ENCODE measurements at places on chromosomes 12 and 14.

DNA sequence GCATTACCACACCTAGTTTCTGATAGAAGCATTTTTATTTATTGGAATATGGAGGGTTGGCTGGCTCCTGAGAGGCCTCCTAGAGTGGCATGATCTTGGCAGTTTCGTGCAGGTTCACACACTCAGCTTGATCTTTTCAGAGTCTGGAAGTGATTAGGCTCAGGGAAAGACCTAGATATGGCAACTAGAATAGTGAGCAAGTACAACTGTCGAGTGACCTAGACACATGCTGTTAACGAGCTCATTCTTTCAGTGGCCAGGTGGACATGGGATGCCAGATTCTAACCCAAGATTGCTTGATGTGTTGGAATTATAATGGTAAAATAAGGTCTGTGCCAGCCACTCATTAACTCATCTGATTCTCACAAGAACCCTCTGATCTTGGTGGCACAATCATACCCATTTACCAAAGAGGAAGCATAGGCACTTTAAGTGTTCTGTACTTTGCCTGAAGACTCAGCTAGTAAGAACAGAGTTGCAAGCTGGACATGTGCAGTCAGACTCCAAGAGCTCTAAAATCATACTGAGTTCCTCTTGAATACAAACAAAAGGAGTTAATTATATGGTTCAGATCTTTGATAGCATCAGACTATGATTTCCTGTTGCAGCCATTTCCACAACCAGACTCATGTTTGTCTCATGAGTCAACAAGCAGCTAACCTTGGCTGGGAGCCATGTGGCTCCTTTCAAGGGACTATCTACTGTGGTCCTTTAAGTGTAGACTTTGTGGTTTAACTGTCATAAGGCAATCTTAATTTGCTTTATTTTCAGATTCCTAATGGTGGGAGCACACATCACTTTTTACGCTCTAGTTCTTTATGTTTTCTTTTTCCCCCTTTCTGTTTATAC, 144.2 kb downstream of the PLEKHA5 start:
- peak; percentile 33 for DNase-seq

- DNase-seq, result peak; percentile 60
Observed at GRCh38 chr12:120887253-120888043, 16.7 kb downstream of the SPPL3 start.

DNA sequence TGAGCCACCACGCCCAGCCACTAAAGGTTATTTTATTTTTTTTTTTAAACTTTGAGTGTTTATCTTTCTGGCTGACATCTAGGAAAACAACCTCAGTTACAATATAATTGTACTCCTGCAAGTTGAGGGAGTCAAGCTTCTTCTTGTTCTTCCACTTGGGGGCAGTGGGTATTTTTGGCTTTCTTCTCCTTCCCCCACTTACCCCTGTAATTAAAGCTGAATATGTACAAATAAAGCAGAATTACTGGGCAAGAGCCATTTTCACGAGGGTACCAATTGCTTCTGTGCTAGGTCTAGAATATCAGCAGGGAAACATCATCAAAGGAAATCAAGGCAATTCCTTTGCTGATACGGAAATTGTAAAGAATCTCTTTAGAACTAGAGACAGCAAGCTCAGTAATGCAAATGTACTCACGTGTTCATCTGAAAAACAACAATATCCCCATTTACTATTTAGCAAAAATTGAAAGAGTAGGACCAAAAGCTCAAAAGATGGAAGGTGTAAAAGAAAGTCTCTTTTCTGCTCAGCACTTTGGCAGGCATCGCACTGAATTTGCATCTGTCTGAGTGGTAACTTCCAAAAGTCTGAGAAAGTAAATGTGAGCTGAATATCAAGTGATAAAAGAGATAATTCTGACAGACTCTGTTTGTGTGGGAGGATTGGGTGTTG, 72.8 kb downstream of the TAOK3 start:
- DNase-seq, result no peak

- no peak for DNase-seq
Observed at GRCh38 chr12:52641468-52641867, 10.5 kb downstream of the KRT2 start.

- DNase-seq, result no peak
Observed at GRCh38 chr12:20695232-20695631, at the start of gene SLCO1C1. Gene SLCO1C1 (plus strand): TSS chr12:20695332. CDS start chr12:20699577, 4,245 bp downstream.

DNA sequence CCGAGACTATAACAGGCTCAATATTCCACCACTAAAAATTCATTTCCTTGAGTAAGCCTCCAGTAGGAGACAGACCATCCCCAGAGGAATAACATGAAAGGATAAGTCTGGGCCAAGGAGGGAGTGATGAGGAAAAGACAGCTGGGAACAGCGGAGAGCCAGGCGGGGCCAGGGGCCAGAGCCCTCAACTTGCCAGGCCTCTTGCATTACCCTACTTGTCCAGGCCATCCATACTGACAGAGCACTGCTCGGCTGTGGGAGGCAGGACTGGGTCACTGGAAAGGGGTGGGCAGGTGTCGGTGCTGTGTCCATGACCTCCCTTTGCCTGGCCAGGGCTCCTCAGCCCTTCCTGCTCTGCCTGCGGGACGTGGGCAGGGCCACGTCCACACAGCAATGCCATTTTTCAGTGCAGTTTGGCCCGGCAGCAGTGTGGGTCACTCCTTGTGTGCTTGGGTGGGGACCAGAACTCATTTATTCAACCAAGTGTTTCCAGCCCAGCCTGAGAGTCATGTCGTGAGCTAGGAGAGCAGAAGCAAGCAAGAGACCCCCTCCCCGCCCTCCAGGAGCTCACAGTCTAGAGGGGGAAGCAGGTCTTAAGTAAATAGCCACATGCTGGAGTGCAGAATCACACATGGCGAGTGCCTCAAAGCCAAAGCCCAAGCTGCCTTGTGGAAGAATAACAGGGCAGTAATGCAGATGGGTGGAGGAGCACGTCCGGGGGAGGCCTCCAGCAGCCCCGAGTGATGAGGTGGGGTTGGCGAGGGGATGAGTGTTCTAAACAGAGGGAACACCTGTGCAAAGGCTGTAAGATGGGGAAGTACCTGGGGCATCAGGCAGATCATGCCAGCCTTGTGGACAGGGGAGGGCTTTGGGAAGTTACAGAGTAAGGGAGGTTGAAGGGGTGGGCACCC, 8.9 kb upstream of the FAIM2 start:
- no peak for DNase-seq

GRCh38 chr12:97556302-97556779, 93.7 kb downstream of the RMST start:
- DNase-seq, result no peak

DNA sequence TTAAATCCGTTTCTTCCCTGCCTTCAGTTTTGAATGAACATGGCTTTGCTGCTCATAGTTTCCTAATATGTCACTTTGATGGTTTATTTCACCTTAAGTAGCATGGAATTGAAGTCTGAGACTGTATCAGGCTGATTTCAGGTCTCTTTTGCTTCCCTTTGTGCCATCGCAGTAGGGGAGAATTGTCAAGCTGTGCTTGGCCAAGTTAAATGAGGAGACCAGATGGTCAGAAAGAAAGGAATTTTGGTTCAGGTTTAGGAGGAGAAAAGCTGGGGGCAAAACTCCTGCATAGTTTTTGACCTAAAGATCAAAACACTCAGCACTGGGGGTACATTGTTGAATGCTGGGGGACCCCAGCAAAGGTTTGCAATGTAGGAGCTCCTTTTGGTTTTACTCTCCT, 398.4 kb downstream of the NUAK1 start:
- DNase-seq, result no peak

DNA sequence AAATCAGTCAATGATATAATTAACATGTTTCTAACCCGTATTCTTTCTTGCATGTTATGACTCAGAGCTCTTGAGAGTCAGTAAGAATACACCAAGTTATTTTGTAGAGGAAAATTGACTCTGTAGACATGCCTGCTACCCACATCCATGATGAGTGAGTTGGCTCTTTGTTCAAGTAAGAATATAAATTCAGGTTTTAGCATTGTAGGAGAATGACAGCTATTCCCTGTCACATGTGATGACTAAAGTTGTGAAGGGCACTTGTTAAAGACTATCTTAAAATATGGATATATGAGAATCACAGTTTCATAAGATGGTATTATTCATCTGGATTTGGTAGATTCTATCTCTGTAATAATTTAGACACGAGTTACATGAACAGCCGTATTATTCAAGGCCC, 209.1 kb downstream of the CCDC59 start:
- DNase-seq, result no peak

GRCh38 chr14:61174987-61175386, 106.2 kb downstream of the TMEM30B start:
- DNase-seq, result no peak

- DNase-seq, result no peak
Observed at GRCh38 chr12:93989949-93990348, 158.4 kb upstream of the PLXNC1 start.

DNA sequence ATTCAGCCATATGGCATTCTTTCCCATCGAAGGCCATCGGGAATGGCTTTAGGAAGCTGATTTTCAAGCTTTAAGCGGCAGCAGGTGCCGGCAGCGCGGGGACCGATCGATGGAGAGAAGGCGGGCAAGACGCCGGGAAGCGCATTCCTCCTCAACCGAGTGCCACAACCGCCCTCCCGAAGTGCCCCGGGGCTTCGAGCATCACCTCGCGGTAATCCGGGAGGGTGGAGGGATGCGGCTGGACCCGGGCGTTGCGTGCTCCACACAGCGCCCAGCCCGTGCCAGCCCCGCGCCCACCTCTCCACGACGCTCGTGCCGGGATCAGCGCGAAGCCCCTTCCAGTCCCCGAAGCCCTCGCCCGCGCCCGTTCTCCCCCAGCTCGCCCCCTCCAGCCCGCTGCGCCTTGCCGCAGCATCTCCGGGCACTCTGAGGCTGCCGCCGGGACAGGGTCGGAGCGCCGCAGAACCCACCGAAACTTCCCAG, 3.2 kb downstream of the USP44 start:
- DNase-seq, result peak; percentile 65

GRCh38 chr14:35986219-35986573, 160.1 kb downstream of the BRMS1L start:
- no peak for DNase-seq

DNA sequence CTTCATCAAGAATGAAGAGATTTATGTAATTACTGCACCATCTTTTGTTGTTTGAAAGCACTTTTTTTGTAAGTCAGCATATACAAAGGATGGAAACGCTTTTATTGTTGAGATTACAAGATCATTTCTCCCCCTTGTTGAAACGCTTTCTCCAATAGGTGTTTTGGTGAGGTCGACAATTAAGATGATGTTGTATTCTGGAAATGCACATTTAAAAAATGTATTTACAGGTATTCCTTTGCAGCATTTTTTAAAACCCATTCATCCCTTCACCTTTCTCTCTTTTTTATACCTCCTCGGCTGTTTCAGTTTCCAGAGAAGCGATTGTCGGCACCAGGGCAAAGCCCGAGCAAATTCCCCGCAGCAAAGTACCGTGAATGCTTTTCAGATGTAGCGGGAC, 499.9 kb downstream of the VRK1 start:
- no peak for DNase-seq

DNA sequence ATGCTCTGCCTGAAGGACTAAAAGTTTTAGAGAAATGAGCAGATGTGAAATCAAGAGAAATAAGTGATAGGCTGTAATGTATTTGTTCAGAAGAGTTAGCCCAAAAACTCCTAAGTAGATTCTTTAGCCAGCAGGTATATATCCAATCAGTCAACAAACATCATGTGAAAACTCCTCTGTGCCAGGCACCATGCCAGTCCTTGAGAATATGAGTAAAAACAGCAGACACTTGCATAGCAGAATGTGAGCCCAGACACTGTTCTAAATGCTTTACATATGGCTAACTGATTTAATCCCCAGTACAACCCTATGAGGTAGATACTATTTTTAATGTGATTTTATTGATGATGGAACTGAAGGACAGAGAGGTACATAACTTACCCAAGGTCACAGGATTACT, 329.8 kb downstream of the PAWR start:
- DNase-seq, result no peak

DNA sequence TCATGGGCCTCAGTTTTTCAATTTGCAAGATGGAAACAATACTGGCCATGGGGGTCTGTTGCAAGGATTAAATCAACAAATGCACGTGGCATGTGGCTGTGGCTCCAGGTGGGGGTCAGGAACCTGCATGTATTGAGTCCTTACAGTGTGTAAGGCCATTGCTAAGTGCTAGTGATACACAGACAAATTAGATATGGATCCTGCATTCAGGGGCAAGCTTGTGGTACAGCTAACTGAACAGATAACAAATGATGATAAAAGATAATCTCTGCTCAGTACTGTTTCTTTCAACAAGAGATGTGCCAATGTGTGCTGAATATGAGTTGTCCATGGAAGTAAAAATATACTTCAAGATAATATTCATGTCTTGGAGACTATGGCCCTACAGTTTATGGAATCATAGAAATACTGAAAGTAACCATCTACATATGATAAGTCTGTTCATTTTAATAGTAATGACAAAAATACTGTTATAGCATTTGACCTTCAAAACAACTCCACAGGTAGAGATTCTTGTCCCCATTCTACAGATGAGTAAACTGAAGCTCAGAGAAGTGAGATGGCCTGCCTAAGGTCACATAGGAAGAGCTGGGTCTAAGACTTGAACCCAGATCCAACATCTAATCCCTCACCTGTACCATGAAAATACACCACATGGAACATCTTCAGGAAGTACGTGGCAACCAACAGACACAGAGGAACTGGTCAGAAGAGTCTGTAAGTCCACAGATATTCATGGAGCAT, 7.2 kb upstream of the WSCD2 start:
- DNase-seq, result no peak

DNA sequence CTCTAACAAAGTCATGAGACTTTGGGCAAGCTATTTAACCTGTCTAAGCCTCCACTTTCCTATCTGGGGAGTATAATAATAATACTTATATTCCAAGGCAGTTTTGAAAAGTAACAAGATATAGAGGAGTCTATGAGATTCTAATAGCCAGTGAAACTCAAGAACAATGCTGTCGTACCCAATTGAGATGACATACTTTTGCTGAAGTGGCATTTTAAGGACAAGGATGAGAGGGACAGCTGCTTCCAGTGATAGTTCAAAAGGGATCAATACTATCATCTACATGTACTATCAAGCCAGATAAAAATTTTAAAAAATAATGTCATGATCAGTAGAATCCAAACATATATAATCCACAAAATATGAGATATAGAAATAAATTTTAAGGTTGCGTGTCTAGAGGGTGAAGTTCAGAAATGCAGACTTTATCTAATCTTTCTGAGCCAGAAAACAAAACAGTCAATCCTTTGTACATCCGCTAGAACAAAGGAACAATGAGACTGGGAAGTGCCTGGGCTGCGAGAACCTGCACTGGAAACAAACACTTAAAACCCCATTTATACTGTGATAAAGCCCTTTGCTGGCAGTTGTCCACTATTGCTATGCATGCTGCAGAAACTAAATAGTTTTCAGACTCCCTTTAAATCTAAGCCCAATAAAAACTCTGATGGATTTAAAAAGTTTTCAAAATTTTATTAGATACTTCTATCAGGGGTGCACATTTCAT, 38.6 kb downstream of the PTPRB start:
- no peak for DNase-seq

- DNase-seq, result no peak
Observed at GRCh38 chr12:53418221-53418620, 5.4 kb upstream of the AMHR2 start.

DNA sequence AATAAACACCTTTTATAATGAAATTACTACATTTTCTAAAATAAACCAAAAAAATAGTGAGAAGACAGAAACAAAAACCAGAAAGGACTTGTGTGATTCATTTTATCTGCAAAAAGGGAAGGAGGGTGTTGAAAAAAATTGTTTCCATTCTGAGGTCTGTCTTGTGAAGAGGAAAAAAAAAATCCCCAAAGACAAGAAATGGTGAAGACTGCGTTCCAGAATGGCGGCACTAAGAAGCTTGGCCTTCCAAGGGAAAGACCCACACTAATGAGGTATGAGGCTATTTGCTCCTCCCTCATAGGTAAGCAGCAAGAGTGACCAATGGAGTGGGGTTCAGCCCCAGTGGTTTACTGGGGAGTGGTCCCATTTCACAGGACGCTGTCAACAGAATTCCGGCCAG, 35.0 kb downstream of the GNPTAB start:
- DNase-seq, result no peak

- DNase-seq, result no peak
Observed at GRCh38 chr14:56136571-56137452, 18.6 kb downstream of the PELI2 start.
